ENCODE measurements at places on chromosomes 11 and 22.

DNA sequence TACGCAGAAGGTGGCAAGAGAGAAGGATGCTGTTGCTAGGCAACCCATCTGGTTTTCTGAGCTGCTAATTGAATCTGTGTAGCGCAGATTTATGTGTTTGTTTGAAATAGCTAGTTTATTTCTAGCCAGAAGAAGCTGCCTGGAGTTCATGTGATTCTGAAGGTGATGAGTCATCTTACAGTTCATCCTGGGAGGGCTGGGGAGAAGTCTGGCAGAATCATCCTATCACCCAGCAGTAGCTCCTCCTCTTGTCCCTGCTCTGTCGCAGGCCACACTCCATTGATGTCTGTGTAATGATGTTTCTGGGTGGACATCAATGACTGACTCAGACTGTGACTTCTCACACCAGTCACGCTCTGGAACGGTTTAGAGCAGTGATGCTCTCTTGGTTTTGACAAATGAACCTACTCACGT lies 4.8 kb upstream of the FBXO7 start:
- DNase-seq, result no peak

- no peak for DNase-seq
Observed at GRCh38 chr11:73002214-73002613, 139.9 kb downstream of the FCHSD2 start.

- DNase-seq, result no peak
Observed at GRCh38 chr11:15327786-15328231, 213.1 kb downstream of the INSC start.

DNA sequence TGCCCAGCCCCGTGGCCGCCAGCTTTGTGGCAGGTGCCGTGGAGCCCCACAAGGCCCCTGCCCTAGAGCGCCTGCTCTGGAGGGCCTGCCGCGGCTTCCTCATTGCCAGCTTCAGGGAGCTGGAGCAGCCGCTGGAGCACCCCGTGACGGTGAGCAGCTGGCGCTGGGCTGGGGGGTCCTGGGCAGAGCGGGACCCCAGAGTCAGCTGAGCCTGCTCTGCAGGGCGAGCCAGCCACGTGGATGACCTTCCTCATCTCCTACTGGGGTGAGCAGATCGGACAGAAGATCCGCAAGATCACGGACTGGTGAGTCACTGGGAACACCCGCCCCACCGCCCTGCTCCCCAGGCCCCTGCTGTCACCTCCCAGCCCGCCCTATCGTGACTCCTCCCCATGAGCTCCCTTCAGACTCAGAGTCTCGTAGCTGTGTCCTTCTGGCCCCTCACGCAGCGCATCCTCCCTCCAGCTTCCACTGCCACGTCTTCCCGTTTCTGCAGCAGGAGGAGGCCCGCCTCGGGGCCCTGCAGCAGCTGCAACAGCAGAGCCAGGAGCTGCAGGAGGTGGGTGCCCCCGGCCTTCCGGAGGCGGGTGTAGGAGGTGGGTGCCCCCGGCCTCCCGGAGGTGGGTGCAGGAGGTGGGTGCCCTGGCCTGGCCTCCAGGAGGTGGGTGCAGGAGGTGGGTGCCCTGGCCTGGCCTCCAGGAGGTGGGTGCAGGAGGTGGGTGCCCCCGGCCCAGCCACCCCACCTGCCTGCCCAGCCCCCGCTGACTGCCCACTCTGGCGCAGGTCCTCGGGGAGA lies 4.7 kb downstream of the TCIRG1 start:
- DNase-seq, result no peak

- DNase-seq, result no peak
Observed at GRCh38 chr11:16987205-16987568, 27.0 kb downstream of the PLEKHA7 start.

DNA sequence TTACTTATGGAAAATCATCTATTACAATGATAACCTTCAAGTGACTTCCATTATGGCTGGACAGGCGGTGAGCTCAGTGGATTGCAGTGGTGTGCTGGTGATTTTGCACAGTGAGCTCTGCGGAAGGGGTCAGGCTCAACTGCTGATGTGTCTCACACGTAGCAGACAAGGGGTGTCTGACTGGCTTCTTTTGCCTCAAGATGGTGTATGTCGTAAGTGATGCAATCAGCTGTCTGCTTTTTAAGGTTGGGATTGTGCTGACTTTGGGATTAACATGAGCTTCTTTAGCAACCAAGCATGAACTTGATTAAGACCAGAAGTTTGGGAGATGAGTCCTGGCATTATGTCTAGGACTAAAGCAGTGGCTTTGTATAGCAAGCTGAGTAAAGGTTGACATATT lies 49.5 kb downstream of the POLD3 start:
- DNase-seq, result no peak

DNA sequence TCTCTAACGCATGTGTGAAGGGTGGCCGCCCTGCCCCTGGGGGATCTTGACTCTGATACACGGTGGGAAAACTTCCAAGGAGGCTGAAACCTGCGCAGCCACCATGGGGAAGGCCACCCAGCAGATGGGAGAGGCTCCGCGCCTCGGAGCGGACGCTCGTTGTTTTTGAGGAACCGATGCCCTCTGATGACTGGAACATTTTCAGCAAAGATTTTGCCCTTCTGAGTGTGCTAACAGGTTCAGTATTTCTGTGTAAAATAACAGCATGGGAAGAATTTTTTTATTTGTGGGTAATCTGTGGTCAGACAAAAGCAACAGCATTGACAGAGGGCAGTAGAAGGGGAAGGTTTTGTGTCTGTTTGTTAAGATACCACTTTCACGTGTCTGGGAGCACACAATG lies 16.7 kb downstream of the MB start:
- DNase-seq, result no peak

DNA sequence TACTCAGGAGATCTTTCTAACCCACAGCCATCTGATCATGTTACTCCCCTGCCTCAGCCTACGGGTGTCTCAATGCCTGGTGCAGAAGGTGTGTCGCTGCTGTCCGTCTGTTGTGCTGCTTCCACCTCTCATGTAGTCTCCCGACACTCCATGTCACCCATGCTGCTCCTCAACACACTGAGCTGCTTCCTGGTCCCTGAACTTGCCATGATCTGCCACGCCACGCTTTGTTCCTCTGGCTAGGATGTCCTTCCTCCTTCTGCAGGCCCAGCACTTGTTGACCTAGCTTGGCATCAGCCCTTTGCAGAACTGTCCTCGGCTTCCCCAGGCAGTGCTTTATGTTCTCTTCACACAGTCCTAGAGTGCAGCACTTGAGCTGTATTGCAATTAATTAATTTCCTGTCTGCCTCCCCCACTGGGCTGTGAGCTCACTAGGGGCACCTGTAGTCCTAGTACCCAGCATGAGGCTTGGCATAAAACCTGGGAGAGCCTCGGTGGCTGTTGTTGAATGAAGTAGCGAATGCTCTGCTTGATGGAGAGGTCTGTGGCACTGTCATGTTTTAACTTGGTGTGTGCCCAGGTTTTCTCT lies 9.5 kb downstream of the GTPBP1 start:
- no peak for DNase-seq

GRCh38 chr22:39703928-39704639 lies 133.5 kb downstream of the CACNA1I start:
- DNase-seq, result no peak

DNA sequence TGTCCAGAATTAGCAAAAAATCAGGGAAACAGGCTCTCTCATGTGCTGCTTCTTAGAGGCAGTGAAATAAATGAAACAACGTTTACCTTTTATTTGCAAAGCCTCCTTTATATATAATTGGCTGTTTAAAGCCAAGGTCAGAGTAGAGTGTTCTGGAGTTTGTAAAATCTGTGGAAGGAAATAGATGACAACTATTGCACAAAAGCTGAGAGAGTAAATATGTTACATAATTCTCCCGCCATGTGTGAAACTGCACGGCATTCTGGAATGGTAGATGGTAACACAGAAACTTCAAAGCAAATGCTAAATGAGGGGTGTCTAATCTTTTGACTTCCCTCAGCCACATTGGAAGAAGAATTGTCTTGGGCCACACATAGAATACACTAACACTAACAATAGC lies 51.5 kb upstream of the FGF3 start:
- no peak for DNase-seq

GRCh38 chr22:48334971-48335370 lies 1492.7 kb downstream of the BRD1 start:
- DNase-seq, result no peak

GRCh38 chr11:127039591-127039990 lies 39.0 kb upstream of the KIRREL3 start:
- no peak for DNase-seq

- no peak for DNase-seq
Observed at GRCh38 chr11:75204012-75204674, 36.4 kb upstream of the TPBGL start.

- DNase-seq, result no peak
Observed at GRCh38 chr22:46297151-46297812, 612 bp downstream of the GTSE1 start.

DNA sequence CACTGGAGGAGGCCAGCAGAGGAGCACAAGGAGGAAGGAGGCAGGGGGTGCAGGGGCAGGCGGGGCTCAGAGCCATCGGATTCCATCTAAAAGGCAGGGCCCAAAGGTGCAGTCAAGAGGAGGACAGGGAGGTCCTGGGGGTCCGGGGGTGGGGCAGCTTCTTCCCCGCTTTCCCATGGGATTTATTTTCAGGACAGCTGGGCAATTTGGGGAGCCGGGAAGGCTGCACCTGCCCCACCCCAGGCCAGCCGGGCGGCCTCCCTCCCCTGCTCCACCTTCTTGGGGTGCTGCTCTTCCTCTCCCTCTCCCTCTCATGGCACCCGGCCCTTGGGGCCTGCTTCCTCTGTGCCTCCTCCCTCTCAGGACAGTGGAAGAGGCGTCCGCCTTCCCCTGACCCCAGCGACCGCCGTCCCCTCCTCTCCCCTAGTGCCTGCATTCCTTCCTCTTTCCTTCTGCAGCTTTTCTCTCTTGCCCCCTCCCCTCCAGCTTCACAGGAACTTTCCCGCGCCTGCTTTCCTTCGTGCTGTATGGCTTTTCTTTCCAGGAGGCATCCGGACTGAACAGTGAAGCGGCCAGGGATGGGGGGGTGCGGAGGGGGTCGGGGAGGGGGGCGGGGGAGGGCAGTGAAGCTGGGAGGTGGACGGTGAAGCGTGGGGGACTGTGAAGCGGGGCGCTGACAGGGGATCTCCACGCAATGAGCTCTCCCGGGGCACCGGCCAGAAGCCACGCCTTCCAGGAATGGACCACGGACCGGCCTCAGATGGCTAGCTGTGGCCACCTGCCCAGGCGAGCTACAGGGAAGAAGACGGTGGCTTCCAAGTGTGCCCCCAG lies 26.9 kb downstream of the APOBEC3H start:
- DNase-seq, result no peak

DNA sequence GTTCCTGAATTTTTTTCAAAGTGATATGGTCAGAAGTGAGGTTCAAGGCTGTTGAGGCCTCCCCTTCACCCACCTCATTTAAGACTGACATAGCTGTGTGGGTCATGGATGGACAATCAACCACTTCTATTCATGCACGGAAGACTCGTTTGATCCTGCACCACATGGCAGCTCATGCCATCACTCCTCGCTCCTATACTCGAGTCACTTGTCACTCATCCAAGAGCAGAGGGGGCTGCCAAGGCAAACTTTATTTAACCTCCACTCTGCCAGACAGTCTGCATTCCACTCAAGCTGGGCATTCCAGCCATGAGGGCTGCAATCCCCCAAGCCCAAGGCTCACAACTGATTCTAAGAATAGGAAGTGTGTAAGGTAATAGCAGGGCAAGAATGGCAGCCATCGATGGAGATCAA lies 34.1 kb downstream of the SNX19 start:
- DNase-seq, result no peak

GRCh38 chr11:71446942-71447688 lies 1.1 kb downstream of the DHCR7 start:
- no peak for DNase-seq

GRCh38 chr22:37848587-37849088 lies 581 bp upstream of the EIF3L start:
- no peak for DNase-seq

- DNase-seq, result no peak
Observed at GRCh38 chr22:22833488-22833887, 54.1 kb upstream of the IGLL5 start.

GRCh38 chr22:31179345-31179744 lies 19.4 kb downstream of the RNF185 start:
- DNase-seq, result no peak

- no peak for DNase-seq
Observed at GRCh38 chr11:74925281-74925680, 23.6 kb downstream of the XRRA1 start.

GRCh38 chr11:2482745-2483144 lies 37.9 kb downstream of the KCNQ1 start:
- no peak for DNase-seq

GRCh38 chr11:73237471-73238290 lies 19.6 kb downstream of the P2RY2 start:
- no peak for DNase-seq

DNA sequence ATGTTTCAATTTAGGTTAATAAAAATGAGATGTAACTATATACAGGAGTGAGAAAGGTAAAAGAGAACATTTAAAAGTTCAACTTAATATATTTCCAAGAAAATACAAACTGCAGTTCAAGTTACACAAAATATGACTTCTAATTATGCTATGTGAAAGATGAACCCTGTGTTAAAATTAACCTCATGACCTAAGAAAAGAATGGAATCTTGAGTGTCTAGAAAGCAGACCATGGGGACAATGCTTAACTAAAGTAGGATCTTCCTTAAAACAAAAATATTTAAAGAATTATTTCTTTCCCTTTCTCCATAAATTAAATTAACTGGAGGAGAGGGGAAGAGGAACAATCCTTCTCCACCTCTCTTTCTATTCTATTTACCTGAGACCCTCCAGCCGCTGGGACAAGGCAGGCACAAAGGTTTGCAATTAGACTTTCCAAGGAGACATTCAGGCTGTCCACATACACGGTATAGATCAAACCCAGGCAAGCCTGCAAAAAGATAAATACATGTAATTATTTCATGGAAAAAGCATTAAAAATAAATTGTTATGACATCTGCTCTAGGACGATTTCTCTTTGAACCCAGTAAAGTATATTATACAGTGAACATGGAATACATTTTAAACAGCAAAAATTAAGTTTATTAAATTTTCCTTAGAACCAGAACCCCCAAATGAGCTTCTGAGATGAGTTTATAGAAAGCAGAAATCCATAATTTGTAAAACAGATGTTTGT lies 264.5 kb downstream of the SBF2 start:
- no peak for DNase-seq

DNA sequence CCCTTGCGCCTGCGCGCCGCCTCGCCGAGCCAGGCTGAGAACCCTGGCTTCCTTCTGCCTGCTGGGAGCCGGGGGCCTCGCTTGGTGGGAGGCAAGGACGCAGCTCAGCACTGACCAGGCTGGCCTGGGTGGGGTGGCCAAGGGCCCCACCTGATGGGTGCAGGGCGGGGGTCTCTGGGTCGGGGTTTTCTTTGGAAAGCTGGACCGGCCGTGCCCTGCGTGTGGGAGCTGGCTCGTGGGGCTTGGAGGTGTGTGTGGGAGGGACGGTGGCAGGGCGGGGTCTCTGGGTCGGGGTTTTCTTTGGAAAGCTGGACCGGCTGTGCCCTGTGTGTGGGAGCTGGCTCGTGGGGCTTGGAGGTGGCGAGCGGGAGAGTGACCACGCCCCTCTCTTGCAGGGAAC lies 6.2 kb downstream of the GRAMD4 start:
- DNase-seq, result no peak

GRCh38 chr11:57544566-57544965 lies 7.2 kb downstream of the SMTNL1 start:
- no peak for DNase-seq

DNA sequence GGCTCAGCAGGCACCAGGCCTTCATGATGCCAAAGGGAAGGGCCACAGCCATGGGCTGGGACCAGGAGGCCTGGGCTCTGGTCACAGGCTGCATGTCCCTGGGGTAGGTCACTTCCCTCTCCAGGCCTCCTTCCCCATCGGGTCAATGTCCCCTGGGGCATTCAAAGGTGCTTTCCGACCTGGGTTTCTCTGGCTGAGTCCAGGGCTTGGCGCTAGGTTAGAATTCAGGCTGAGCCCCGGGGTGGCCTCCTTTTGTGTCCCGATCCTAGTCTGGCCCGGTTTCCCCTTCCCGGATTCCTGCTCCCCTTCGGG lies 12.2 kb downstream of the MAFF start:
- DNase-seq, result no peak

All from NCI-H1436 treated with DMSO at 0.1 percent for 48 hours (cell line).